ENCODE measurements at places on chromosomes 7 and 10.

DNA sequence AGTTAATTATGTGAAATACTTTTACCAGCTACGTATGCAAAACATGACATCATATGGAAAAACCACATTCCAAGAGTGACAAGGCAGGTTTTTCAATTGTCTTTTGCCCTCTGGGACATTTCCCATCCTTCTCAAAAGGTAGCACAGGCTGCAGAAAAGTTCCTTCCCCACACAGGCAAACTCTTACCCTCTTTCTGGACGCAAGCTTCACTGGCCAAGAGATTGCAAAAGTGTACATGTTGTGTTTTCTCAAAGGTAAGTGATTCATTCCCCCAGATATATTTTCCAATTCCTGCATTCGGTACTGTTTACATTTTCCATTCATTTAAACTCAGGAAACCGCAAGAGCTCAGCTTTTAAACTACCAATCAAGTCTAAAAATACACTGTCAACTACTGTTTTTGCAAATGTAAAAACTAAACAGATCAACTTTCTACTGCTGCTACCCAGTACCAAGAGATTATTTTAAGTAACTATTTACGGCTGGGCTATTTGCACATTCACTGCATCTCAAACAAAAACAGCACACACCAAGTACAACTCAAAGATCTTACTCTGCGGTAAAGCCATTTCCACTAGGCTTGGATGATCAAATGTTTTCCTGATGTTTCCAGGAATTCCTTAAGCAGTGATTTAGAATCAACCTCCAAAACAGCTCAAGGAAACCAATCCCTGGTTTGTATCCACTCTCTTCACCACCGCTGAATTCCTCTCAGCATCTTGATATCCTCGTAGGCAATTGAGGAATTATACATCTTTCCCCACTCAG is 233.6 kb upstream of the CCDC6 start:
- DNase-seq: no peak

GRCh38 chr7:47366211-47366610 is 215.7 kb downstream of the TNS3 start:
- DNase-seq: no peak

GRCh38 chr7:115906731-115907130 is 123.8 kb downstream of the TFEC start:
- no peak for DNase-seq

DNA sequence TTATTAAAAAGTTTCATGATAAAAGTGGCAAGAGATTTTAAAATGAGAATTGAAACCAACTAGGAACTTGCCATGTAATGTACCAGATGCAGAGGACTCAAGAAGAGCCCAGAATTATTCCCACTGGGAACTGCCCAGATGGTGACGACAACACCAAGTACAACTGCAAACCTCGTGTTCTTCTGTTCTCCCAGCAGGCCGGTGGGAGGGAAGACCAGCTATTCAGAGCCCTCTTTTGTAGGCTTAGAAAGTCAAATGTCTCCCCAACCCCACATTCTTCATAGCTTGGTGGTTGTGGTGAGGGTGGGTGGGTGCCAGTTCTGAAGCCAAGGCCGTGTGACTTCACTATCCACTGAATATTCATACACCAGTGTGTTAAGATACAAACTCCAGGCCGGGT is 54.3 kb upstream of the ITGB1 start:
- DNase-seq: no peak
